ENCODE measurements at places on chromosomes 1 and 21.

DNA sequence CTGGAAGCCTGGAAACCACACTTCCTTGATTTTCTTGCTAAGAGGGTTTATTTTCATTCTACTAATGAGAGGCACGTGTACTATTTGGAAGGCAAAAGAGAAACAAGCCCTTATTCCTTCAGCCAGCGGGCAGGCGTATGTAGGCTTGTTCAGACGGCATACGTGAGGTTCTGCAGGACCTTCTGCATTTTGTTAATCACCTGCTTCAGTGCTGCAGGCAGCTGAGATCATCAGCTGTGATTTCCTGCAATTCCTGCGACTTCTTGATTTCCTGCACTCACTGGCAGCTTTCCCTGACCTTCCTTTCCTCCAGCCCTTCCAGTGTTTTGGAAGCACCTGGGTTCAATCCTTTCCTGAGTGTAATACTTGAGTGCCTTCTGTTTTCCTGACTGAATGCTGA is 43.4 kb downstream of the TSNAX start:
- no peaks in the 10 kb centered on the region for H3K4me1 ChIP-seq
- no peak overlapping the region for H3K4me3 ChIP-seq
- peaks cover 26% of the 10 kb centered on the region for H3K36me3 ChIP-seq

DNA sequence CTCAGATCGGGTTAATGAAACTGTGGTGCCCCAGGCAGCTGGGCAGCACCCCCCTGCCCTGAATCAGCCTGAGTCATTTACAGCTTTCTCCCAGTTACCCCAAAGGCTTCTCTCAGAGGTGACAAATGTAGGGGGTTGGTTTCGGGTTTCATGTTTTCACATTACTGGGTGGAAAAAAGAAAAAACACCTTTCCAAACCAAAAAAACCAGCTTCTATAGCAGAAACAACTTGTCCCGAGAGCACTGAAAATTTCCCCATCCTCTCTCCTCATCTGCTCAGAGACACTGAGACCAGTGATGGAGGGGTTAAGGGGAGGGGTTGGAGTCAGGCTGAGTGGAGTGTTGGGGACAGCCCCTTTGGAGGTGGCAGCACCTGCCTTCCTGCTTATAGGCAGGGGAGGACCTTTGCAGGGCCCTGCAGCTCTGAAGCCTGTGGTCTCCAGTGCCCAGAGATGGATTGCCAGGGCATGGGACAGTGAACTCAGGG is 15.6 kb downstream of the UTP11 start:
- H3K4me3 ChIP-seq = peak overlapping the region; percentile 44
- DNase-seq = no peak
- H3K4me1 ChIP-seq = peaks cover 54% of the 10 kb centered on the region
- no peak overlapping the region for H3K27ac ChIP-seq
- H3K36me3 ChIP-seq = peaks cover 19% of the 10 kb centered on the region

DNA sequence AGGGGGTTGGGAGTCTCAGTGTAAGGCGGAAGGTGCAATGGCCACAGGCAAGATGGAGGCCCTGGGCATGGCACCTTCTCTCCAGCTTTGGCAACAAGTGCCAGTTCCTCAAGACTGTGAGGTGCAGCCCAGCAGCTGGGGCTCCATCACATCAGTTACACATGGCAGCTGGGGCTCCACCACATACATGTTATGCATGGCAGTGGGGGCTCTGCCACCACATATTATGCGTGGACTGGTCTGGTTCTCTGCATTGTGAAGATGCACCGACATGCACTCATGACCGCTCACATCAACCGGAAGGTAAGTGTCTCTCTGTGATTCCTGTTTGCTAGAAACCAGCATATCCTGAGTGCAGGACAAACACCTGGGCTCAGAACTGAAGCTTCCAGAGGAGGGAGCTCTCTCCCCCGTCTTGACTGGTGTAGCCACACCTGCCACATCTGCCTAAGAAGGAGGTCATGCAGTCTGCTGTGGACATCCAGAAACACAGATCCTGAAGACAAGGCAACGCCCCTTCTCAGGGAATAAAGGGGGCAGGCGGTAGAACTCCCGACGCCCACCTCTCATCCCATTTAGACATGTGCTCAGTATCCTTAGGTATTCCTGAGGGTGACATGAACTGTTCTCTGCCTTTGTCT is 104.1 kb upstream of the TMPRSS2 start:
- H3K27ac ChIP-seq = no peak overlapping the region
- DNase-seq = no peak
- H3K4me3 ChIP-seq = no peak overlapping the region
- peaks cover 26% of the 10 kb centered on the region for H3K4me1 ChIP-seq

DNA sequence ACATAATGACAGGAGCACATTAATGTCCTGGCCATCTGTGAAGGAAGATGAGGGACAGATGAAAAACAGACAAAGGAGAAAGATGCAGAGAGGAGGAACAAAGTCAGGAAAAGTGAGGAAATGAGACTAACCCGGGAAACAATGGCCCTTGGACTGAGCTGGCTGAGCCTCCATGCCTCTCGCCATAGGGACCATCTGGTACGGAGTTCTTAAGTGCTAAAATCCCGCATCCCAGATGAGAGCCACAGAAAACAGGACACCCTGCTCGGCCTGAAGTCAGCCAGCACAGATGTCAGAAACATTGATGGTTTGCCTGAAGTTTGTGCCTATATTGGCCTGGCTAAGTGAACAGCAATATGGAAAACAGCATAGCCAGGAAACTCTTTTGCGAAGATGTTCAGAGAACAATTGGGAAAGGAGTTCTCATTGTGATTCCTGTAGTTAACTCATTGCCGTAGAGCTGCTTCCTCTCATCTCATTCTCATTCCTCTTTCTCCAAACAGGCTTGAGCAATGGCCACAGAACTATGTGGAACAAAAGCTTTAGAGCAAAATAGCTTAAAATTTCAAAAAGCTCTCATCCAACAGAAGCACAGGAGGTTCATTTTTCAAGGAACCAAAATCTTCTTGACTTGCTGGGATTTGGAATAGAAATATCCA is 96.6 kb downstream of the ASTN1 start:
- DNase-seq = no peak
- H3K27ac ChIP-seq = no peak overlapping the region
- peaks cover 39% of the 10 kb centered on the region for H3K4me1 ChIP-seq
- H3K36me3 ChIP-seq = no peaks in the 10 kb centered on the region
- no peak overlapping the region for H3K4me3 ChIP-seq

- H3K4me3 ChIP-seq = peak within 1 kb of the TSS; percentile 74
- peaks cover 97% of the 10 kb centered on the region for H3K27me3 ChIP-seq
- H3K4me1 ChIP-seq = peaks cover 18% of the 10 kb centered on the region
Observed at GRCh38 chr1:180229483-180230415, at the start of gene LHX4. LHX4 (plus strand) TSS chr1:180230264; CDS start chr1:180230530, 266 bp downstream.

- peaks cover 65% of the 10 kb centered on the region for H3K4me1 ChIP-seq
- DNase-seq = no peak
- no peaks in the 10 kb centered on the region for H3K36me3 ChIP-seq
- H3K4me3 ChIP-seq = peak overlapping the region; percentile 94
Observed at GRCh38 chr1:149848340-149849110, 50.8 kb upstream of the BOLA1 start.
